RPMI7951 (cell line): ENCODE measurements at places on chromosomes 1 and 21. TPM values are rescaled to one million over a fixed set of nuclear protein-coding genes. Genes with fewer than 3 reads are reported as not detected.

The SPOCD1 gene
- total RNA-seq = 9.6 and 12.4 TPM in 2 replicates

DNA sequence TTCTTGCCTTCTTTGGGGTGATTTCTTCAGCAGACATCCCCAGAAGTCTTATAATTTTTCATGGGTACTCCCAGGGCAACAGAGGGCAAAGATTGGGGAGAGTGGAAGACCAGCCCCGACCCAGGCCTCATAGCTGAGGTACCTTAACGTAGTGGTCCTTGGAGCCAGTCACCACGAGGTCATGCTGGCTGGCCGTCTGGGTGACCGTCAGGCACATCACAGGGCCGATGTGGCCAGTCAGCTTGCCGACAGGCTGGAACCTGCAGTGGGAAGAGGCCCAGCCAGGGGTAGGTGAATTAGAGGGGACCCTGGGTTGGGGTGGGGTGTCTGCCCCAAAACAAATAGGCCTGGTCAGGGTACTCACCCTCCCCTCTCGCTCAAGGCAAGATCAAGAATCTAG is 46.9 kb downstream of the KIF21B start:
- no peak for DNase-seq

DNA sequence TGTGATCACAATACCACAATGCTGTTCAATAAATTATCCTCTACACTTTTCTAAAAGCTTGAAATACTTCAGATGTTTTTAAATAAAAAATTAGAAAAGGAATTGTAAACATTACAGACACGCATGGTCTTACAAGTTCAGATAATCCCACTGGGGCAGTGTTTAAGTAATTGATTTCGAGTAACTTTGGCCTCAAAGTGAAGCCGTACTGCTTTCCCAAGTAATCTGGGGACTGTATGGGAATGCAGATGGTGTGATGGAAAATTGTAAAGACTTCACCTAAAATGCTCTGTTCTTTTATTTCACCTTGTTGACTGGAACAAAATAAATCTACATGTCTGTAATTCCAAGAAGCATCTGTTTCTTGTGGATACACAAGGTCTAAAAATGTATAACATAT is 401.7 kb upstream of the LYPLAL1 start:
- DNase-seq = no peak

The KLF17 gene
- total RNA-seq = 0.68 and 1.2 TPM in 2 replicates

- no peak for DNase-seq
Observed at GRCh38 chr1:245988393-245989078, 518.5 kb downstream of the SMYD3 start.

DNA sequence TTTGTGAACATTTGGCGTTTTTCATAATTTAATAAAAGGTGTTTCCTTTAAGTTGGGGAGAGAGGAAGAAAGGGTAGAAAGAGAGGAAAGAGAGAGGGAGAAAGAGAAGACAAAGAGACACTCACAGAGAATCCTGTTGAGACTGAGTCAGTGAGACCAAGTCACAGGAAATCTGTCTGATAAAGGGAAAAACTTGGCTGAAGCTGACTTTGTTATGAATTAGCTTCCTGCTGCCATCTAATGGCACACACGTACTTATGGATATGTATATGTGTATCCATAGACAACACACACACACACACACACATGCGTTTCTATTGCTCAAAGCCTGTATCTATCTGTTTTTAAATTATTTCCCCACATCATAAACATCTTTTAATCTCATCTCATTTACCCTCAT is 42.5 kb upstream of the DISC1 start:
- DNase-seq = peak; percentile 64

The GJB4 gene
- not detected in 2 replicates for total RNA-seq

- peak; percentile 89 for DNase-seq
Observed at GRCh38 chr1:145690587-145691558, 16.3 kb downstream of the PDZK1 start.

- DNase-seq = peak; percentile 40
Observed at GRCh38 chr1:117654493-117655219, 48.8 kb downstream of the TENT5C start.

DNA sequence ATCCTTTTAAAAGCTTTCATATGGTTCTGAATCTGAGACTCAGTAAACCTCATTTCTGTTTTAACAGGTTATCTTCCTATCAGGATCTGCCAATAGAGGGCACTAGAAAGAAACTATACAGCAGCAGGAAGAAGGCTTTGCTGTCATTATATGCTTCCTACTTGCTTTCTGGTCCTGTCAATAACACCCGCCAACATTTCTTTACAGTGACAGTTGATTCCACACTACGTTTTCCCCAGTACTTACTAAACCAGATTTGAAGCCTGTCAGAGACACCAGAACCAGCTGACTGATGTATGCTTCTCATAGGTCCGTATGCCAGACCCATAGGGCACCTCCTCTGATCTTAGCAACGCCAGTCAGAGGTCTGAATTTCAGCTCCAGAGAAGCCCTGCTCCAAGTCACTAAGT is 341.0 kb upstream of the NEGR1 start:
- DNase-seq = peak; percentile 15

DNA sequence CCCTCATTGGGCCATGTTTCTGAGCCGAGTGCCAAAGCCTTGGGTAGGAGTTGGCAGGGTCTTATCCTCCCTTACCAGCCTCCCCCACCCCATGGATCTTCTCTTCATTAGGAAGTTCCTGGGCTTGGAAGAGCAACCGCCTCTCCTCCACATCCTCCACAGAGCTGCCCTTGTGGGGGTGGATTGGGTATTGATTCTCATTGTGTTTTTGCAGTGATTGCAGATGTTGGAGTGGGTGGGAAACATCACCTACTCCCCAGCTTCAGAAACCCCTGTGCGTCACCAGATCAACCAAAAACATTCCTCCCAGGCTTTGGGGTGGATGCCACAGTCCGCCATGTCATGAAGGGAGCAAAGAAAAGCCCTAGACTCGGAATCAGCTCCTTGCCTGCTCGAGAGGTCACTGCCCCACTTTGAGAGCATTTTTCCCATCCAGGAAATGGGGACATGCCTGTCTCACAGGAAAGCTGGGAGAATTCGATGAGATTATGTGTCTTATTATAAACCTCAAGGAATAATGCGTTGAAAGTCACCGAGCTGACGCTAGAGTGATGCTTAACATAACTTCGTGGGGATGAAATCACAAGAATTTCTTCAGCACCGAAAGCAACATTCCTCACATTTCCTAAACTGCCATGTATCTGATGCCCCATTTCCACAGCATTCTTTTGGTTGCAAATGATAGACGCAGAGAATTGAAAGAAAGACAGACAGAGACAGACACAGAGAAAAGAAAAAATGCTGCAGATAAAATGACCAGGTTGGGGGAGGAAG is 44.7 kb upstream of the ZBTB40 start:
- no peak for DNase-seq

The CD1E gene
- not detected in 2 replicates for total RNA-seq

The PCP4L1 gene
- total RNA-seq = not detected in 2 replicates

- no peak for DNase-seq
Observed at GRCh38 chr21:26814386-26814785, 30.8 kb downstream of the ADAMTS1 start.

The CD101 gene
- 0.39 and 0.48 TPM in 2 replicates for total RNA-seq

The TSACC gene
- not detected in 2 replicates for total RNA-seq

- DNase-seq = no peak
Observed at GRCh38 chr1:22794647-22795365, 84.2 kb downstream of the EPHB2 start.

DNA sequence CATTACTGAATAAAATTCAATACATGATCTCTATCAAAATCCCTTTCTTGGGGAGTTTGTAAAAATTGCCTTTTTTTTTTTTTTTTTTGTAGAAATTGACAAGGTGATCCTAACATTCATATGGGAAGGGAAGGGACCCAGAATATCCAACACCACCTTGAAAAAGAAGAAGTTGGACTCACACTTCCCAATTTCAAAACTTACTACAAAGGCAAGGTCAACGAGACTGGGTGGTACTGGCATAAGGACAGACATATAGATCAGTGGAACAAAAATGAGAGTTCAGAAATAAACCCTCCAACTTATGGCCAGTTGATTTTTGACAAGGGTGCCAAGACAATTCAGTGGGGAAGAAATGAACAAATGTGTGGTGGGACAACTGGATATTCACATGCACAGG is 31.4 kb upstream of the CLSTN1 start:
- no peak for DNase-seq

GRCh38 chr1:210685295-210685650 is 356.6 kb downstream of the HHAT start:
- DNase-seq = no peak

- DNase-seq = no peak
Observed at GRCh38 chr1:22854688-22855565, 117.7 kb downstream of the LACTBL1 start.

DNA sequence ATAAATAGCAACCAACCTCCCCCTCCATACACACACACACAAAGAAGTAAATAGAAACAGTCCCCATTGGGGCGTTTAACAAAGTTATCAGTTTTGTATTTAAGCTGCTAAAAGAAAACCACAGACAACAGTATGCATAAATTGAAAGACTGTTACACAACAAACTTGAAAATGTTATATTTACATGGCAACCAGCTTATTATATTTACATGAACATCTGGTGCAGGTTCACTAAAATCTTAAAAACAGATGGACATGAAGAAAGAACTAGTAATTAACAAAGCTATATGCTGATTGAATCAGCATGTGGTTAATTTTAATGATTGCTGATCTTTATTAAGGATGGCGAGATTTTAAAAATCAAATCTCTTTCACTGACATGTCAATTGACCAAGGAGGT is 384.7 kb downstream of the LRRIQ3 start:
- DNase-seq = no peak

- DNase-seq = peak; percentile 97
Observed at GRCh38 chr1:221708076-221708571, 33.8 kb downstream of the DUSP10 start.

DNA sequence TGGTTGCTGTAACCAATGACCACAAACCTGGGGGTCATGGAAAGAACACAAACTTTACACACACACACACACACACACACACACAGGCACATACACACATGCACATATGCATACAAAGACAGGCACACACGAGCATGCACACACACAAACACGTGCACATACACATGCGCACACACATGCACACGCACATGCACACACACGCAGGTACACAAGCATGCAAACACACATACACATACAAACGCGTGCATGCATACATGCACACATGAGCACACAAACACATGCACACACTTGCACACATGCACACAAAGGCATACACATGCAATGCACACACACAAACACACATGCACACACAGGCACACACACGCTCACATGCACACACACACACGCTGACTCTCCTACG is 44.0 kb downstream of the UBASH3A start:
- DNase-seq = no peak

The CFAP107 gene
- not detected in 2 replicates for total RNA-seq

DNA sequence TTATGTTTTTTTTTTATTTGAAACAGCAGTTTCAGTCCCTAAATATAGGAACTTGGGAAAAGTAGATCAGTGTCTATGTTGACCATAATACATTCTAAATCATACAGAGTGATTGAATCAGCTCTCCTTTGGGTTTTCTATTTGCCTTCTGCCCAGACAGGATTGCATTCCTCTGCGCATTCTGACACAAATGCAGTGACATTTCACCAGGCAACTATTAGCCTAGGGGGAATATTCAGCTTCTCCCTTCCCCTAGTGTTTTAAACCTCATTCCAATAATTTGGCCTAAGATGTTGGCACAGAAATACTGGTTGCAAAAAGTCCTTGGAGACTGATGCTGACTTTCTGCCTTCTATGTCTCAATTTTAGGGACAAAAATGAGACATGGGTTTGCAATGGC is 172.8 kb downstream of the PTGER3 start:
- no peak for DNase-seq

The KCNQ4 gene
- not detected in 2 replicates for total RNA-seq

DNA sequence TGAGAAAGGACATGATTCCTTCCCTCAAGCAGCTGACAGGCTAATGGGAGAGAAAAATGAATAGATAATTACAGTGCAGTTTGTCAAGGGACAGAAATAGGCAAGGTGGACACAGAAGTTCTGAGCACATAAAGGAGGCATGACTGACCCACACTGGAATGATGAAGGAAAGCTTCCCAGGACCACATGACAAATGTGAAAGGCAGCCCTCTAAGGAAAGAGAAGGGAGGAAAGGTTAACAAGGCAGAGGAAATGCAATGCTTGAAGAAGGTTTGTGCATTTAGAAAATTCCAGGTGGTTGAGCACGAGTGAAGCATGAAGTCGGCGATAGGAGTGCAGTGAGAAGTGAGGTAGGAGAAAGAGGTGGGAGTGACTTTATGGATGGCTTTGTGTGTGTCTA is 37.4 kb downstream of the LAMC2 start:
- DNase-seq = no peak

DNA sequence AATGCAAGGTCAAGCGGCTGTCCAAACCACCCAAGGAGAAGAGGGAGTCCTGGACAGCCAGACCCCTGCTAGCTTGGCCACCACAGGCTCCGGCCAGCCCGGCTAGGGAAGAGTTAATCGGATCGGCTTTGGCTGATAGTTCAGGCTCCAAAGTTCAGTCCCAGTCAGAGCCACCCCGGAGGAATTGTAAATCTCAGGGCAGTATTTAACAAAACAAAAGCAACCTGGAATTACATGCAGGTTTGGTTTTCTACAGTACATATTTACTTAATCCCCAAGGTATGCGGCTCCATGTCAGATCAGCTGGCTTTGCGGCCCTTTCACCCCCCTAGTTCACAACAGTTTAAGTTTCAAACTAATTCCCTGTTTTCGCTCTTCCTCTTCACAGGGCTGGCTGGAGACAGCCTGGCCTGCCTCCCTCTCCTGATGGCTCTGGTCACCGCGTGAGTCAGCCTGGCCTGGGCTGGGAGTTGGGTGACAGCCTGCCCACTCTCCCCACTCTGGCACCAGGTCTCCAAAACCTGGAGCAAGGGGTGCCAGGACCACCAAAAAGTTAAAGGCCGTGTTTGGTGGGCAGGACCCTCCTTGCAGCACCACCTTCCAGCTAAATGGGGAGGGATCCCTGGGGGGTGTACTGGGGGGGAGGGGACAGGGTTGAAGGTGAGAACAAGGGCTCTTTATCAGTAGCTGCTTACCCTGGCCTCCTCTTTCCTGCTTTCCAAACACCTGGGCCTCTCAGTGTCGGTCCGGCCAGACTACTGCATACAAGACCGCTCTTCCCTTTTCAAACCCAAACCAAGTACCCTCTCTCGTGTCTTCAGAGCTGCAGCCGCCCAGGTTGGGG is 1.9 kb downstream of the DHRS3 start:
- DNase-seq = peak; percentile 80

- DNase-seq = no peak
Observed at GRCh38 chr1:19083081-19083480, 126.6 kb upstream of the IFFO2 start.

The RABGAP1L gene
- total RNA-seq = 13.5 and 17.2 TPM in 2 replicates

GRCh38 chr1:61092642-61093041 is 10.3 kb downstream of the NFIA start:
- no peak for DNase-seq

GRCh38 chr1:117147341-117147831 is 25.8 kb upstream of the TRIM45 start:
- DNase-seq = no peak

GRCh38 chr1:150543500-150544143 is 5.6 kb upstream of the ADAMTSL4 start:
- no peak for DNase-seq

The GPR25 gene
- total RNA-seq = not detected in 2 replicates

- peak; percentile 14 for DNase-seq
Observed at GRCh38 chr1:110559157-110559556, 40.2 kb upstream of the KCNA10 start.
